ENCODE measurements at places on chromosomes 11 and 22.
A peak's percentile ranks its signal among the peaks of the same experiment; 100 is the strongest.

- DNase-seq, result peak; percentile 50
These were observed 32.2 kb downstream of the ART5 start for GRCh38 chr11:3609416-3610265.

- DNase-seq, result no peak
These were observed 46.0 kb downstream of the MCM5 start for GRCh38 chr22:35445933-35446332.

- DNase-seq, result no peak
These were observed 35.9 kb downstream of the MMP27 start for GRCh38 chr11:102669664-102670063.

GRCh38 chr22:22552630-22553029 is 6.4 kb downstream of the PRAME start:
- DNase-seq, result no peak

GRCh38 chr11:25900814-25901213 is 431.1 kb upstream of the ANO3 start:
- DNase-seq, result no peak

- DNase-seq, result no peak
These were observed 859 bp upstream of the KRTAP5-5 start for GRCh38 chr11:1628506-1629325.

DNA sequence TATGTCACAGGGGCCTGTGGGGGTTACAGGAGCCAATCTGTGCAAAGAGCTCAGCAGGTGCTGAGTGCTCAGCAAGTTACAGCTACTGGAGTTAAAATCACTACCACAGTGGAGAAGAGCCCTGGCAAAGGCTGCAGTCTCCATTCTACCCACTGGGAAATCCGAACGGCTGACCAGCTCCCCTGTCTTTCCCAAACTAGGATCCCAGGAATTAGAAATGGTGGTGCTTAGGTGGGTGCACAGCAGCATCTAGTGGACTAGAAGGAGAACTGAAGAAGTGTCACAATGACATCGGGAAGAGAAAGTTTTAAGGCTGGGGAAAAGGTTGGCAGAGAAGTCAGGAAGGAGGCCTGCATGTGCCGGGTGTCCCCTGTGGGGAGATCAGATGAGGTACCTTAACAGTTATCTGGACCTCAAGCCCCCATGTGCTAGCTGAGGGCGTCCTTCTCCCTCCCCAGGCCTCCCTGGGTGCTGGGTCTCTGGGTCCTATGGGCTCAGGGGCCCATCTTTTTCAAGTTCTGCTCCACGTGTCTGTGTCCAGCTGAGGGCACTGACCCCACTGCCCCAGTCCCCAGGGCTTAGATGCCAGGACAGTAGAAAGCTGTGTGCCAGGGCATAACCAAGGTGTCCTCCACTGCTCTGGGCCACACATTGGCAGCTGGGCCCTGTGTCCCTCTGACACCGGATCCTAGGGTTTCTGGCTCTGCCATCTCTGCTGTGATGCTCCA is 1.9 kb downstream of the PIWIL3 start:
- DNase-seq, result no peak

DNA sequence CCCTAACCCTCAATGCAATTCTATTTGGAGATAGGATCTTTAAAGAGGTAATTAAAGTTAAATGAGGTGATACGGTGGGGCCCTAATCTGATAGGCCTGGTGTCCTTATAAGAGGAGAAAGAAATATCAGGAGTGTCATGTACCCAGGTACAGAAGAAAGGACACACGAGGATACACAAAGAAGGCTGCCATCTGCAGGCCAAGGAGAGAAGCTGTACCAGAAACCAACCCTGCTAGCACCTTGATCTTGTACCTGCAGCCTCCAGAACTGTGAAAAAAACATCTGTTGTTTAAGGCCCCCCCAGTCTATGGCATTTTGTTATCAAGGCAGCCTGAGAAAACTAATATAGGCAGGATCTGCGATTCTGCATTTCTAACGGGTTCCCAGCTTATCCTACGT is 44.2 kb downstream of the FBXO7 start:
- no peak for DNase-seq

- no peak for DNase-seq
These were observed 1.2 kb downstream of the ESRRA start for GRCh38 chr11:64306563-64306875.

DNA sequence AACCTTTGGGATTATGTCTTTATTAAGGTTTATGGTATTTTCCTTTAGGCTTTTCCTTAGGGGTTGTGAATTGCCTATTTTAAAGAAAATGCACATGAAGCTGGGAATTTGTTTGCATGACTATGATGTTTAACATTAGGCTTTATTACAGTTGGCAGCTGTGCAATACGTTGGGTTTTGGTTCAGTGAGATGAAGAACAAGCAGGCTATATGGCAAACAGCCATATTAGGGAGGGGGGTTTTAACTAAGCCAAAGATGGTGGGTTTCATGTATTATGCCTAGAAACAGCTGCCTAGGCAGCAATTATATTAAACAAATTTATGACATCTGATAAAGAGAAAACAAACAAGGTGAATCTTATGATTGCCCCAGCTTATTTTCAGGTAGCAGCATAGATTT is 880.8 kb downstream of the FAM181B start:
- DNase-seq, result no peak

DNA sequence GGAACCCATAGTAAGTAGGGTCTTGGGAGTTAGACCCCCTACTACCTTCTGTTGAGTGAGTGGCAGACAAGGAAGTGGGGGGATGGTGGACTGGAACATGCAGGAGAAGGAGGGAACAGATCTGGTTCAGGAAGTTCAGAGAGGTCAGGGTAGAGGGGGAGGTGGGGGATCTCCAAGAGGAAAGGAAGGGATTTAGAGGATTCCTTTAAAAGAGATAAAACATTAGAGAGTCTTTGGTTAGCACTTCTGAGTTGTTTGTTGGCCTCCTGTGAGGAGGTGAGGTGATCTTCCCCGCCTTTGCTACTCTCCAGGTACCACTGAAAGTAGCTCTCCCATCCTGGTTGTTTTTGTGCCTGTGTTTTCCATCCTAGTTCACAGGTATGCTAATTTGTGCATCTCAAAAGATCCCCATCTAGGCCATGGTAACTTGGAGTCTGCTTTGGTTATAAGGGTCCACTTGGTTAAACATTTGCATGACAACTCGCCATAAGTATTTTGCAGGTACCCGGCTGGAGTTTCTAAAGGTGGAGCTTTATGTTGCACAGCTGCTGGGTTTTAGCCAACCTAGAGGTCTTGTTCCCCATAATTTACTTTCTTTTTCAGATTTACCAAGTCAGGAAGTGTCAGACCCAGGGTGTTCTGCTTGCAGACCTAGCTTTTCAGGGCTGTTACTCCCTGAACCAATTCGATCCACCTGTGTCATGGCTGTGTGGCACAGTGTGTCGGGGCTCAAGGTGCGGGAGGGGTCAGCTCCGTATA is 79.3 kb upstream of the SORL1 start:
- no peak for DNase-seq

- no peak for DNase-seq
These were observed 3.3 kb upstream of the LRFN4 start for GRCh38 chr11:66853242-66854229.

DNA sequence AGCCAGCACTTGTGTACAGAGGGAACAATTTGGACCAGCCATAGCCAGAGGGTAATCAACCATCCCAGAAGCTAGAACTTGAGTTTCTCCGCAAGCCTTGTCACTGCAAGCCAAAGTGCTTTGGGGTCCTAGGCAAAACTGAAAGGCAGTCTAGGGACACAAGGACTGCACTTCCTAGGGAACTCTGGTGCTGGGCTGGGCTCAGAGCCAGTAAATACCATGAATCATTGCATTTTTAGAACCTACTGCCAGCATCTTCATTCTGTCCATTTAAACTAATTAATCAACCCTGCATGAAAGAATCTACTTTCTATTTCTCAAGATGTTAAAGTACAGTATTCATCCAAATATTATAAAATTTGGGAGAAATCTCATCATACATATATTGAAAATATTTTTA is 20.0 kb downstream of the PATE3 start:
- DNase-seq, result no peak

- no peak for DNase-seq
These were observed 9.6 kb upstream of the SERGEF start for GRCh38 chr11:18022419-18022818.

DNA sequence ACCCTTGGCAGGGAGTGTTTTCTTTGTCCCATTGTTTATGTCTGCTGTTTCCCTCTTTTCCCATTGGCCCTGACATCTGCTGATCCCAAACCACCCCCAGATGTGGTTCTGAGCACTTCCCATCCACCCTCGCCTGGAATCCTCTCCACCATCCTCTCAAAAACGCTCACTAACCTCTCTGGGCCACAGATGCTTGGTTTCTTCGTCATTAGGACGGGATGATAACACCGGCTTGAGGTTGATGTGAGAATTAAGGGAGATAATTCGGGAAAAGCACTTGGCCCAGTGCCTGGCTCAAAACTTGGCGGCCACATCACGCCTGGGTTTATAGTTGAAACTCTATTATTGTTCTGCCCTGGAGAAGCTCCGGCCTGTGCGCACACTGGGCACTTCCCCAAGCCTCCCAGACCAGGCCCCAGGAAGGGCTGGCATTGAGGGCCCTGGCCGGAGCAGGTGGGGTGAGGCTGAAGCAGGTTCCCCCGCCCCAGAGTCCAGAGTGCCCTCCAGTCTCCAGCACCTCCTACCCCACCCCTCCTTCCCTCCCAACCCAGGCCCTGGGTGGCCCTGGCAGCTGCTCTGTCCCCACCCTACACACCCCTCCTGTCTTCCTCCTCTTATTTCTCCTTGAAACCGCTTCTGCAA is 63.7 kb downstream of the CYTH4 start:
- DNase-seq, result no peak

- no peak for DNase-seq
These were observed 66.2 kb upstream of the NECTIN1 start for GRCh38 chr11:119795231-119795630.

GRCh38 chr11:118212131-118212725 is 12.6 kb downstream of the JAML start:
- DNase-seq, result no peak

- DNase-seq, result no peak
These were observed 14.1 kb upstream of the KCNQ1OT1 start for GRCh38 chr11:2713661-2714462.

DNA sequence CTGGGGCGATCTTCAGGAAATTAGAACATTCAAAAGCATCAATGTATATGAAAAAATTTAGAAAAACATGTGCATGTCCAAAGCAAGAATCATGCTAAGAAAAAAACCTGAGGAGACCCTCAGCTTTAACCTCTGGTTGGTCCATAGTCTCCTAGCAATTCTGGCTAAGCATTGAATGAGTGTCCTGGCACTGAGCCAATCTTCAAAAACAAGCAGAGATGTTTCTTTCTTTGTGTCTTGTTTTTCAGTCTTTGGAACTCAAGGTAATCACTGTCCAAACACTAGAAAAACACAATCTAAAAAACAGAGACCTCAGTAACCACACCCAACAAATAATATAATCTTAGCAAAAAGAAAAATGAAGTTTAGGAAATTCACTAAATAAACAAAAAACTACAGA is 205.4 kb upstream of the CARD18 start:
- DNase-seq, result no peak

DNA sequence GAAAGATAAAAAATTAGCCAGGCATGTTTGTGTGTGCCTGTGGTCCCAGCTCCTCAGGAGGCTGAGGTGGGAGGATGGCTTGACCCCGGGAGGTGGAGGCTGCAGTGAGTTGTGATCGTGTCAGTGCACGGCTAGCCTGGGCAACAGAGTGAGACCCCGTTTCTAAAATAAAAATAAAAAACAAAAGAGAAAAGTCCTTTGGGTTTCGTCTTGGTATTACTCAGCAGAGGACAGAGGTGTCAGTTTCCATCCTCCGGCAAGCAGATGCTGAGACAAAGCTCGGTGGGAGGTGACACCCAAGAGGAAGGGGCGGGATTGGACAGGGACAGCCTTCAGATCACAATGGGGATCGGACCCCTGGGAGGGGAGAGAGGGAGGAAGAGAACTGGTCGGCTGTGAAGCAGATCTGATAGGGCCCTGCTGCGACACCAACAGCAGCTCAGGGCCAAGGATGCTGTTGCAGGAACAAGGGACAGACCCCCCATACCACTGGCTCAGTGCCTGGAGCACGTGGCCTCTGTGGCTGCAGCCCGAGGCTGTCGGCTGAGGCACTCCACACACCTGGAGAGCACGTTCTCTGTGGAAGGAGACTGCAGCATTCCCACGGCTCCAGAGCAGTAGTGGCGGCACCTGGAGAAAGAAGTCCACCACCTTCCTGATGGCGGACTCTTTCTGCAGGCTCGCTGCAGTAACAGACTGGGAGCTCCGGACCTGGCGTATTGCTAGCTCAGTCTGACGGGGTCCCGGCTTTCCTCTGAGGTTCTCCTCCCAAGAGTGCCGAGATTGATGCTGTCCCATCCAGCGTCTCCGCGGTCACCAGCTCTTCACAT is 5.2 kb upstream of the BID start:
- DNase-seq, result no peak

DNA sequence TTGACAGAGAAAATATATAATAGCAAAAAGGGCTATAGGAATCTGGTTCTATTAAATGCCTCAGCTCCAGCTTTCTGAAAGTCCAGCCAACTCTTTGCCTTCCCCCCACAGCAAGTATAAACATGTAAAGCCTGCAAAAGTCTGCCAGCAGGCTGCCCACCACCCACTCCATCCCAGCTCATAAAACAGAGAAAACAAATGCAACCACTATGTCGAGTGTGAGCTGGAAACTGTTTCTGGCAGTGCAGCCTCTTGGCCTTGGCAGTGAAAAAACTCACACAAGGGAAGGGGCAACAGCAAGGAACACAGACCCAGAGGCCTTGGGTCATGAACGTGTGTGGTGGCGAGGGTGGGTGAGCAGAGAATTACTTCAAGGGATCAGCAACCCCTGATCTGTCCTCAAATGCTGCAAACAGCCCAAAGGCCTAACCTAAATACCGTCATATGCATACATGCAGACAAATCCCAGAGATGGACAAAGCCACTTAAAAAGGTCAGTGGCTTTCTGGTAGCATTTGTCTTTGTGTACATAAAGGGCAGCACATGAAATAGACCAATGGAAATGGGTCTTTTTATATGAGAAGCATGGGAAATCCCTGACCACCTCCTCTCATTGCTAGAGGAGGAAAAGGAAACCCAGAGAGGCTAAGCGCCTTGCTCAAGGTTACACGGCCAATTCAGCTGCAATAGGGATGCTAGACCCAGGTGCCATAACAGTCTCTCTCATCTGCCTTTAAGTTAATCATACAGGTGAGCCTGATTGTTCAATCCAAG is 74.8 kb downstream of the NAT10 start:
- DNase-seq, result no peak

DNA sequence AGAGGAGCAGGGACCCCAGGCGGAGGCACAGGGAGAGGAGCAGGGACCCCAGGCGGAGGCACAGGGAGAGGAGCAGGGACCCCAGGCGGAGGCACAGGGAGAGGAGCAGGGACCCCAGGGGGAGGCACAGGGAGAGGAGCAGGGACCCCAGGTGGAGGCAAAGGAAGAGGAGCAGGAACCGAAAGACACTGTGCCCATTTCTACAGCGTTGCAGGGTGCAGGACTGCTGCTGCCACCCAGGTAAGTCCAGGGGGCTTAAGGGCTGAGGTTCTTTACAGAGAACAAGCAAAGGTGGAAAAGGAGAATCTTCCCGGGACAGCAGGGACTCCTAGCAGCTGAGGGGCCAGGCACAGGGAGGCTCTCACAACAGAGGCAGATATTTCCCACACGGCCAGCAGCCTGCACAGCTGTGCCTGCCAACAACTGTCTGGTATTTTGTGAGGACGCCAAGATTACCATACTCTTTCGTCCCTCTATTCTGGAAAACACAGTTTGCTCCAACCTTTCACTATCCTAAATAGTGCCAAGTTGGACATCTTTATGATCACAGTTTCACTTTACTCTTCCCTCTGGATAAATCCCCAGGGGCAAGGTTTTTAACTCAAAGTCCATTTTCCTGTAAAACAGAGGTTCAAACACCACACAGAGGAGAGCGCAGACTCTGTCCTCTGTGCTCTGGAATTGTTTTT is 39.4 kb downstream of the SHANK2 start:
- no peak for DNase-seq

- no peak for DNase-seq
These were observed 39.4 kb downstream of the GNB1L start for GRCh38 chr22:19815093-19815822.

Data from thymus (tissue), 14 donors.